ENCODE measurements at places on chromosomes 6 and 20.

DNA sequence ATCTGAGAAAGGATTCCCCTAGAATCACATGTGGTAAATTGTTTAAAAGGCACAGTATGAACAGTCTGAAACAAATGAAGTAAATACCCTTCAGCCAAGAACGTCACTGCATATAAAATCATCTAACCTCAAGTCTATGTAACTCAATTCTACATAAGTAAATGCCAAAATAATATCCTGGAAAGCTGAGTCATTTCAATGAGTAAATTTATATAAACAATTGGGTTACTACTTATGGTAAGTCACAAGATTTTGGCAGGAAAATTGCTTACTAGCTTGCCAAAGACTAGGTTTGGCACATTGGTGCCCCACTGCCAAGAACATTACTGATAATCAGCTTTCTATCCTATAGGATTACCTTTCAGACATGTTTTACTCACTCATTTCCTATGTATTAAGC lies 8.4 kb downstream of the GMDS start:
- DNase-seq = peak; percentile 88

DNA sequence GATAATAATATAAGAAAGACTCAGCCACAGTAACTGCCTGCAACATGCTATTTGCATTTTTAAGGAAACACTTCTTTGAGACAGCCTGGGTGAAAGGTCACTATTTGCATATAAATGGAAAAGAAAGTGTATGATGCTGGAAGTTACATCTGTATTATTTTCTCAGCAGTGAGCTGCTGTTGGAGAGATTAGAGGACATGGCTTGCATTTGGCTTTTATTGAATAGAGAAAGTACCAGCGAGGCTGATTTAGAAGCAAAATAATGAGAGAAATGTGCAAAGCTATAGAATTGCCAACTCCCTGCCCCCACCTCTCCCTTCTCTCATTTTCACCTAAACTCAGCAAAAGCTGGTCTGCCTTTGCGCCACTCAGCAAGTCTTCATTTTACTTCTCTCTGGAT lies 12.7 kb downstream of the MYT1 start:
- DNase-seq = no peak

DNA sequence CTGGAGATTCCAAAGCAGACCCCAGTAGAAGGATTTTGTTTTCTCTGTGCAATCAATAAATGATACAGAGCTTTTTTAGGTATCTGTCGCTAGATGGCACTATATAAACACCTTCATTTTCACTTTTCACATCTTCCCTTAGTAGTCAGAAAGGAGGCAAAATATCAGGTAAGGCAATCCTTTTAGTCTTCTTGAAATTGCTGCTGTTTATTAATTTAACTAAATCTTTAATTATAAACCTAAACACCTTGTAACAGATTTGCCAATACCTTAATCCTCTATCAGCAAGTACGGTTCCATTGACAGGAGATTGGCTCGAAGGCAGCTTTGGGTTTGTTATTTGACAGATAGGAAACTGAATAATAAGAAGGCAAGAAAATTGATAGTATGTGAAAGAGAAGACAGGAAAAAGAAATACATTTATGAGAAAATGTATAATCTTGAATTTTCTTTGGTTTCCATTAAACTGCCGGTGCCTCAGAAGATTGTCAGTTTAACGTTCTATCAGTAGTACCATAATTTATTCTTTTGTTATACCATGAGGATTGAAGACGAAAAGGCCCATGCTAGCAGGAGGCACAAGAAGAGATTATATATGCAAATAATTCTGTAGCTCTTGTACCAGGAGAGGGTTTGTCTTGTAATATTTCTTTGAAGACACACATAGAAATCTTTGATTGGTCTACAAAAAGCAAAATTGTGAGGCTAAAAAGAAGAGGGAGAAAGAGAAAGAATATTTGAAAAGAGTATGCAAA lies 23.5 kb upstream of the IBTK start:
- DNase-seq = peak; percentile 49

- DNase-seq = peak; percentile 42
Measured at GRCh38 chr6:75611011-75611701, 9.5 kb downstream of the SENP6 start.

- DNase-seq = peak; percentile 10
Measured at GRCh38 chr20:4787069-4787468, 65.4 kb downstream of the PRND start.

Data from fibroblast of skin of right quadriceps (primary cell).